ENCODE measurements at places on chromosomes 3 and 15.

DNA sequence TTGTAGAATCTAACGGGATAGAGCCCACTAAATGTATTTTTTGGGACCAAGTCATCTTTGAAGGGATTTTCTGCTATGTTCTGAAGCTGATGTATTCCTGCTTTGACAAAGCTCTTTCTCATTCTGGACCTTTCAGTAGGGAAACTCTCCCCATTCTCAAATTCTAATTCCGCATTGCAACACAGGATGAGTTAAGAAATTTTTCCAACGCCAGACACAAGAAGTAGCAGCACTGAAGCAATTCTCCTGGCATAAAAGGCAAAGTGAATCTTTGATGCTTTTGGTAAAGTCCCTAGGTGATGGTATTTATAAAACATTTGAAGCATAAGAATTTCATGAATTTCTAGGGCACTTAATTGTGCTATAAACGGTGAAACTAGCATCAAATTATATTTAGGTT lies 76.8 kb downstream of the ZPLD1 start:
- DNase-seq: no peak

GRCh38 chr3:156665291-156665690 lies 9.1 kb upstream of the TIPARP start:
- no peak for DNase-seq

DNA sequence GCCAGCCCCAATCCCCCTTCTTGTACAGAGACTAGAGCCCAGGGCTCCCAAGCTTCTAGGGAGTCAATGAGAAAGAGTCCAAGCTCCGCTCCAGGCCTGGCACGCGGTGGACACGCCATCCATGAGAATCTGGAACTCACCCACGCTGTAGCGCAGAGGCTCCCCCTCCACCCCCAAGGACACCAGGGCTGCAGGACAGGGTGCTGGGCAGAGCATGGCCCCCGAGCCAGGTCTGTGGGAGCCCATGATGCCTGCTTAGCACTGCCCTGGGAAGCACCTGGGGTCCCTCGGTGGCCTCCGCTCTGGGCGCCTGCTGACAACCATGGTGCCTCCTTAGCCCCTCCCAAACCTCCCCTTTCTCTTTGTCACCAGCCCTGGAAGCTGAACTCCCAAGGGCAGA lies 28.5 kb downstream of the ACSBG1 start:
- DNase-seq: peak; percentile 34

DNA sequence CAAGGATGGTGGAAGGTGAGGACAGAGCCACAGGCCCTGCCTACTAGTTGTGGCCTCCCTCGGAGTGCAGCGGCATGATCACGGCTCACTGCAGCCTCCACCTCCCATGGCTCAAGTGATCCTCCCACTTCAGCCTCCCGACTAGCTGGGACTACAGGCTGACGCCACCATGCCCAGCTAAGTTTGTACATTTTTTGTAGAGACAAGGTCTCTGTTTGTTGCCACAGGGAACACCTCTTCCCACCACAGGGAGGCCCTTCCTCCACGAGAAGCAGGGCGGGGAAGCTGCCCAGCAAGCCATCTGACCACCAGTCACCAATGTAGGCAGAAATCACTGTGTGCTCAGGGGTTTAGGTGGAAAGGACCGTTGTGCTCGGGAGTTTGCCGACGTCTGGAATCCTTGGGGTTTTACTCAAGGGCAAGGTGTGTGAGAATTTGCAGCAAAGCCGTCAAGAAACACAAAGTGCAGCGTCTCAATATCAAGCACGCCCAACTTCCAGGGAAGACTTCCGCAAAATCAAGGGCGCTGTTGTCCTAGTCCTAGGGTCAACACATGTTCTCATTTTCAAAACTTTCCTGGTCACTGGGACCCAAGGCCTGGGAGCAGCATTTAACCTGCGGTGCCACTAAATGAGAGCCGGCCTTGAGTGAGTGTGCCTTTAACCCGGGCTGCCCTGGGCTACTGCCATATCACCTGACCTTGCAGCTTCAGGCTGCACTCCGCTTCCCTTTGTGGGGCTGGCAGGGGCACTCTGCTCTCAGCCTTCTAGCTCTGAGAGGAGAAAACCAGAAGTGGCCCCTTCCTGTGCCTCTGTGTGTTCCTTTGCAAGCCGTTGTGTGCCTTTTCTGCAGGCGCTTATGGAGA lies 65.7 kb downstream of the SLC12A8 start:
- DNase-seq: no peak

DNA sequence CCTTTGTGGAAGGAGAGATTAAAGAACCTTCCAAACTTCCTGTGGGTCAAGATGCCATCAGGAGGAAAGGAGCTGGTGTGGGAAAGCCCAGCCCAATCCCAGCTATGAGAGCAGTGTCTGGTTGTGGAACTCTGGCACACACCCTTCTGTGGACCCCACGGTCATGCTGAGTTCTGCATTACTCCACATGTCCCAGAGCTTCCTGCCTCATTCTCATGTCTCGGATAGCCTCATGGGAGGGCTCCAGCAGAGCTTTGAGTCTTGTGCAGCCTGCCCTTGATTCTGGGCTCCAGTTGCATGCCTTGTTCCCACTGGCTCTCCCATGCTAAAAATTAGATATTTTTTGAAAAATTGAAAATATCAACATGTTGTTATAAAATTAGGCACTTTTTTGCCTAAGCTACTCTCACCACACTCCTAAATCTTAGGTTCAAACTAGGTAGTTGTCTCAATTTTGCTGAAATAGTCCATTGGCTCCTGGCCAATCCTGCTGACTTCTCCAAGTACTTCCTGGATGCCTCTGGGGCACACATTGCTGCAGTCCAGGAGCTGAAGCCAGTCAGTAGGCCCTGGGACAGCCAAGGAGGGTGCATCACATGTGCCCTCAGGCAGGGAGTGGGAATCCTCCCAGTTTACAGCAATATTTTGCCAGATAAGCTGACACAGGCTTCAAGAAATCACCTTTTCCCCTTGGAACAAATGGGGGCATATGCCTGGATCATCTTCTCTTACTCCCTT lies 144.3 kb downstream of the EEFSEC start:
- DNase-seq: peak; percentile 21

- no peak for DNase-seq
Observed at GRCh38 chr3:178392511-178392926, 143.7 kb upstream of the KCNMB2 start.

- no peak for DNase-seq
Observed at GRCh38 chr3:23915537-23916108, 1.2 kb downstream of the NKIRAS1 start.

GRCh38 chr3:197155046-197155445 lies 125.4 kb upstream of the MELTF start:
- no peak for DNase-seq

GRCh38 chr3:120353463-120353862 lies 4.3 kb upstream of the LRRC58 start:
- DNase-seq: no peak

DNA sequence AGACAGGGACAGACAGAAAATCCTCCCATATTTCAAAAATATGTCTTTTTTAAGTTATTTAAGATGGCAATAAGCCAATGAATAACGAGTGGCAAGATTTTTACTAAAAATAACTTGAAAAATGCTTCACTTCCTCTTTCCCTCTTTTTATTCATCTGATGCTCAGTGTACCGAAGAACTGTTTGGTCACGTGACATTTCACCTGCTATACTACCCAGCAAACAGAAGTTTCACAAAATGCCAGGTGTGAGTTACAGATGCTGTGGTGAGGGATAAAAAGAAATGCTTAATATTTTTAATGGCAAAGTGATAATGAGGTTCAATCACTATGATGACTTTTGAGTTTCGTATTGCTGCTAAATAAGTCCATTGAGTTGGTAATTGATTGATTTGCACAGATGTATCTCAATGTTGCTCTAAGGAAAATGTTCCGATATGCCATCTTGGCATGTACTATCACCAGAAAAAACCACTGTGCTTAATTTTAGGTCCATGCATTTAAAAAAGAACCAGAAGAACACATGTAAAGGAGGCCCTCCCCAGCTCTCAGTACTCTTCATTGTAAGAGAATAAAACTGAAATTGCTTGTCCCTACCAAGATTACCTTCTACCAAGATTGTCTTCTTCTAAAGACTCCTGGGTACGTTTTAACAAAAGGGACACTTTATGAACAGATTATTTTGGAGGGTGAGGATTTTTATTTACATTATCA lies 26.0 kb upstream of the SEC62 start:
- no peak for DNase-seq

GRCh38 chr3:42013691-42014457 lies 52.0 kb upstream of the ULK4 start:
- DNase-seq: peak; percentile 53

DNA sequence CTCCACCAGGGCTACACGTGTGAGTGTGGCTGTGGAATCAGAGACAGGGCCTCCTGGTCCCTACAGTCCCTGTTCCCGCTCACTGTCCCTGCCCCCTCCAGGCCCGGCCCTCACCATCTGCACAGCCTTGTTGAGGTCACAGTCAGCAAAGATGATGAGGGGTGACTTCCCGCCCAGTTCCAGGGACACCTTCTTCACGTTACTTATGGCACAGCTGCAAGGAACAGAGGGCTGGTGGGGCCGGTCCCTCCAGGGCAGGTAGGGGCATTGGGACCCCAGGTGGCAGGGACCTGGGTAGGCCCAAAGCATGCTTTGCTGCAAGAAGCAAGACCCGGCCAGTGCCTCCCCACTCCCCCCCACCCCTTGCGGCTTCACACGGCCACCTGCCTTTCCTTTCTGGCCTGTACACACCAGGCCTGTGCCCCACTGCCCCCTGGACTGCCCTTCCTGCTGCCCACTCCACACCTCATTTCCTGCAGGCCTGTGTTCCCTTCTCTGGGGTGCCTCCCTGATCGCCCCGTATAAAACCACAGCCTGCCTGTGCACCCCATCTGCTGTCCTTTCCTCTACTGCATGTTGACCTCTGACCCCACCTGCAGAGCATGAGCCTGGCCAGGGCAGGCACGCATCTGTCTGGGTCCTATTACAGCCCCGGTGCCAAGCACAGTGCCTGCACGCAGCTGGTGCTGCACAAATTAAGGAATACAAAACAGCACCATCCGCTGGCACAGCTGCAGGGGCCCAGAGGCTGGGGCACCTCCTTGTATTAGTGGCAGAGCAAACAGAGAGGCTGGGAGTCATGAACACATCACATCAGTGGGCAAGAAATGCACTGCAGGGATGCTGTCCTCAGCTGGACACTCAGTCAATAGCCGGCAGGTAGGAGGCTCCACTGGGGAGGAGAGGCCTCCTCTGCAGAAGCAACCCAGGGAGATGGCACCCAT lies 30.8 kb upstream of the SLC41A3 start:
- no peak for DNase-seq

DNA sequence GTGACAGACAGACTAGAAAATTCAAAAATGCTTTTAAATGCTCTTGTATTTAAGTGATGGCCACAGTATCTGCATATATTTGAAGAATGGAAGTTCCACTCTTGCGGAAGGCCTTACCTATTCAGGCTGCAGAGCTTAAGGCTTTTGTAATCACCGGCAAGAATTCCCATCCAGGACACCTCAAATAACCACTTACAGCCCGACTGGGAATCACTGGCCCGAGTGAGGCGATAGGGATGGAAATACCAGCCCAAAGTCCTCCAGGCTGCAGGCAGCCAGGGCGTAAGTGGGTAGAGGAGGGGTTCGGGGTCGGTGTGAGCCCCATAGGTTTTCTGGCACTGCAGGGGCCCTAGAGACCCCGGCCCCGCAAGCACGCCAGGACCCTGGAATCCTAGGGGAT lies 9.5 kb downstream of the CMTM7 start:
- DNase-seq: no peak

DNA sequence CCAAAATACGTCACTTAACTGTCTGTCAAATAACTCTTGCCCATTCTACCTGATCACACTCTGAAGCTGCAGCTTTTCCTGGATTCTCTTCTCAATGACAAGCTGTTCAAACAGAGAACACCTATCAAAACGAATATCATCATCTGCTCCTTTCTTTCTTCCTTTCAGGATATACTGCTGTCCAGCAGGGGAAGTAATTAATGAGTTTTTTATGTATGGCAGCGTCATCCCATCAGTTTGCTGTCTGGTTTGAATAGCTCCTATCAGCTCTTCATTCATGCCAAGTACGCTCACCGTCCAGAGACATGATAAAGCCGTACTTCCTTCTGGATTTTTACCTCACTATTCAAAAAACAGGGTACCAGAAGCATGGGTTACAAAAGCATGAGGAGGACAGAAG lies at the start of gene CHRM5:
Gene CHRM5 (plus strand): TSS at position 274 of the 400 bp plus-strand sequence. CDS start 94,221 bp downstream, outside the sequence.
- DNase-seq: no peak

DNA sequence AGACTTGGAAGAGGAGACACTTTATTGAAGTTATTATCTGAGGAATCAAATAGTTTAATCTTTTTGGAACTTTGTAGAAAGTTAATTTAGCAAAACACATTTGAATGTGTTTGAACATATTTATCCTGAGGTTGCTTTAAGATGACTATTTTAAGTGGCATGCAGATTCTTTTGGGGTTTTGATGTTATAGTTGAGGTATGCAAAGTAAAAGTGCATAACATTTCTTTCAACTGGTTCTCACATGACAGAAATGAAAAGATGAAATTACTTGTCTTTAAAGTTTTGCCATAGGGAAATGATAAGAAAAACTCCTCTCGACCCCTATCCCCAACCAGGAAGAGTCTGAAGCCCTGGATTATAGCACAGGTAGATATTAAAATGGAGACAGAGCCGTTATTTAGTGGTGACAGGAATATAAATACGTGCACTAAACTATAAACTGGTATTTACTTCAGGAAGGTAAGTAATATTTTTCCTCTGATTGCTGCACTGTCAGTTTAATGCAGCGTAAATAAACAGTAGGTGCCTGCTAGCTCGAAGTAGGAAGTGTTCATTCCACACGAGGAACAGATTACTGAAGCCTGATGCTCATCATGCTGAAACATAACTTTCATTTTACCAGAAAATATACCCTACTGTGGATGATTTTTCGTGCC lies 15.1 kb upstream of the SATB1 start:
- DNase-seq: no peak

DNA sequence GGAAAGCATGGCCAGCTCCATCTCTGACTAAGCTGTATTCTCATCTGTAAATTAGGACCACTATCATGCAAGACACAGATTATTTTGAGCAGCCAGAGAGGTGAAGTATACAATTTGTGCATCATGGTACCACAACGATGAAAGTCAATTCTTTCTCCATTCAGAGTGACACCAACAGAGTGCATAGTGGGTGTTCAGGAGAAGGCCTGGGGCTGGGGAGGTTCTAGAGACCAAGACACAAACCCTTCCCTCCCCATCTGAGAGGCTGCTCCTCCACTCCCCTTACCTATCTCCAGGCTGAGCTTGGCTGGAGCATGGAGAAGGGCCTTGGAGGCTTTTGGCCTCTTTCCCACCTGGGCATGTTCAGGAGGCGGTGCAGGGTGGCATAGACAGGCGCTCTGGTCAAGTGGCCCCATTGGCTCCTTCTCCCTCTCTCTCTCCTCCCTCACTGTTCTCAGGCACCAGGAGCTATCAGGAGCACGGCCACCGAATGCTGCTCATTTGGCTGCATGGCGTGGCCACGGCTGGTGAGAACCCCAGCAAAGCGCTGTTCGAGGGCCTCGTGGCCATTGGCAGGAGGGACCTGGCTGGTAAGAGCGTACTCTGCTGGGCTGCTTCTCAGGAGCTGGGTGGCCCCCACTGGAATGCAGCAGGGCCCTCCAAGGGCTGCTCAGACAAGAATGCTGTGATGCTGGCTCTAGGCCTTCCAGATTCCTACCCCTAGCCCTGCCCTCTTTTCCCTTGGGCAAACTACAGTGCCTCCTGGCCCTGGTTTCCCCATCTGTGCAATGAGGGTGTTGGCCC lies 37.9 kb downstream of the ANKDD1A start:
- DNase-seq: no peak

- no peak for DNase-seq
Observed at GRCh38 chr15:61115241-61115640, 113.9 kb downstream of the RORA start.
